M059J (cell line): ENCODE measurements at places on chromosomes 4 and X. TPM values are rescaled to one million over a fixed set of nuclear protein-coding genes. Genes with fewer than 3 reads are reported as not detected.
A peak's percentile ranks its signal among the peaks of the same experiment; 100 is the strongest.

Gene CHM
- total RNA-seq = 21.1 and 23.3 TPM in 2 replicates

Gene TMEM271
- total RNA-seq = not detected in 2 replicates

Gene UCHL1
- 1,483 and 1,510 TPM in 2 replicates for total RNA-seq

Gene UGT2B15
- total RNA-seq = not detected in 2 replicates

Gene CLGN
- total RNA-seq = 3.8 and 7.4 TPM in 2 replicates

Gene SLC9B1
- total RNA-seq = not detected in 2 replicates

Gene APLN
- total RNA-seq = 1.9 and 2.1 TPM in 2 replicates

Gene IL3RA
- total RNA-seq = not detected in 2 replicates

Gene CT45A5
- not detected in 2 replicates for total RNA-seq

Gene TCEAL6
- total RNA-seq = not detected in 2 replicates

DNA sequence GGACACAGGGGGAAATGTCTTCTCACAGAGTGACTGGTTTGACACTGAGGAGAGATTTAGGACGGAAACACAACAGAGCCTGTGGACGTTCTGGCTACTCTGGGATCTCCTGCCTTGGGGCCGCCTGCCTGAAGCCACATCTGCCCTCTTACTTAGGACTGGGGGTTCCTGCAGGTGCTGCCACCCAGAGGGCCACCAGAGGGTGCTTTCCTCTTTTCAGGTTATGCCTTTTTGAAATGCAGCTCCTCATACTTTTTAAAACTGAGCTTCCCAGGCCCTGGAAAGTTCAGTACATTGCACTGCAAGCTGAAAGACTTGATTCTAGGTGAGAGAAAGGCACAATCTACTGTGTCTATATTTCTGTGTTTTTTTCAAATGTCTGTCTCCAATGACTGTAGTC, 92.2 kb upstream of the PGRMC2 start:
- DNase-seq = peak; percentile 43

DNA sequence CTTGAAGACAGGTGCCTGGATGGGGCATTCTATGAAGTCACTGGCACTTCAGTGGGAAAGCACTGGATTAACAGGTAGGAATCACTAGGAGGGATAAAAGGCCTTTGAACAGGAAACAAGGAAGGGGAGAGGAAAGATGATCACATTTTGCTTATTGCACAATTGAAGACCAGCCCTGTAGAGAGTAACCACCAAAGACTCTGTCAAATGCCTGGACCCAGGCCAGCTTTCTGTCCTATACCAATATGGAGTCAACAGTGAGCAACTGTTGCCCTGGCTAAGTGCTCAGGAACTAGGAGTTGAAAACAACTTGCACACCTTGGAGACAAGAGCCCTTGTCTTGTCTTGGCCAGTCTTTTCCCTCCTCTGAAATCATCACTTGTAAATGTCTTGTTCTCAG, 14.1 kb upstream of the RTL3 start:
- DNase-seq = no peak

DNA sequence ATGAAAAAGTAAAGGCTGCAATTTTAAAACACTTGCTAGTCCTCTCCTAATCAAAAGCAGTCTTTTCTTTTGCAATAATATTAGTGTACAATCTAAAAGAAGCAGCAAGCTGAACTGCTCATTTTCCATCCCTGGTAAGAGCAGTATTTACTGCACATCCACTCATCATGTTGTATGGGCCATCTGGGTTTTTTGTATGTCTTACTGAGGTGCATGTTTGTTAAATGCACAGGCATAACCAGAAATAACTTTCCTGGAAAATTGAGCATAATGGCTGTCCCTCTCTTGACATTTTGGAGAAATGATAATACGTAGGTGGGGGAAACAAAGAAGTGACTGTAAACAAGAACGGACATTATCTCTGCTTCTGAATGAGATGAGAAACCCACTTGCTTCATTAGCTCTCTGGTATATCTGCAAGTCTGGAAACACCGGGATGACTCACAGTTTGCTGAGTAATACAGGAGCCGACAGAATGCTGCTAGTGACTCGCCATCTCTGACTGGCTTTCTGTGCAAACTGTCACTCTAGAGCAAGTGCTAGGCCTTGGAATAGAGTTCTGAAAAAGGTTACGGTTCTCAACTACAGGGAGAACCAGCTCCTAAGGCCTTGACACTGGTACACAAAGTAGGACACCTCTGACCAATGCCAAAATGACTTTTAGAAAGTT, 85.7 kb upstream of the MTM1 start:
- peak; percentile 91 for DNase-seq

- no peak for DNase-seq
These were observed 197.6 kb upstream of the PSAPL1 start for GRCh38 chr4:7632341-7632740.

DNA sequence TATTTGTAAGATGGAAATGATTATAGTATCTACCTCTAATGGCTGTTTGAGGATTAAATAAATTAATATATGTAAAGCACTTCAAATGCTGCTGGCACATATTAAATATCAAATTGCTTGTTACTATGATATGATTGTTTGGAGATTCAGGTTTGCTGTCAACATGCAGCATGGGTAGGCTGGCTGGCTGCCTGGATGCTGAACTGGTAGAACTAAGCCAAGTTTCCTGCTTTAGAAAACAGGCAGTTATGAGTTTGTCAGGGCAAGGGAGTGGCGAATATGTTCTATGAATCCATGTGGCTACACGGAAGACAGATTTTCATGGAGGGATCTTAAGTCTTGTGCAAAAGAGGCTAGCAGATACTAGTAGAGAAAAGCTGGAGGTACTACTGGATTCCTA, 239.6 kb downstream of the GBA3 start:
- peak; percentile 7 for DNase-seq

DNA sequence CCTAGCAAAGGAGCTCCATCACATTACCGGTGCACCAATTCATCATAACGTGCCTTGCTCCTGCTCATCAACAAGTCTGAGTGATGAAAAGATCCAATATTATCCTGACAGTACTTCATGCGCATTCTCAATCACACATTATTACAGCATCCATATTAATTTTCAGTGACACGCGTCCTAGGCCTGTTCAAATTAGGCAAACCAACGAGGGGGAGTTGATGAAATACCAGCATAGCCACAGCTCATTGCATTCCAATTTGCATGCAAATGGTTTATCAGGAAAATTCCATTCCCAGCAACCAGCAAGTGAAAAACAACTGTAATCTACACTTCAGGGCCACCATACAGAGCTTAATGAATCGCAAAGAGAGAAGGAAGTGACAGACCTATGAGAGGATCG, 236.9 kb downstream of the DCLK2 start:
- no peak for DNase-seq

- DNase-seq = peak; percentile 67
These were observed 115.4 kb downstream of the PTTG2 start for GRCh38 chr4:38075370-38076152.

GRCh38 chrX:10597871-10598270, 22.5 kb downstream of the MID1 start:
- DNase-seq = peak; percentile 44

- DNase-seq = peak; percentile 31
These were observed 19.5 kb downstream of the EPGN start for GRCh38 chr4:74327762-74328161.

DNA sequence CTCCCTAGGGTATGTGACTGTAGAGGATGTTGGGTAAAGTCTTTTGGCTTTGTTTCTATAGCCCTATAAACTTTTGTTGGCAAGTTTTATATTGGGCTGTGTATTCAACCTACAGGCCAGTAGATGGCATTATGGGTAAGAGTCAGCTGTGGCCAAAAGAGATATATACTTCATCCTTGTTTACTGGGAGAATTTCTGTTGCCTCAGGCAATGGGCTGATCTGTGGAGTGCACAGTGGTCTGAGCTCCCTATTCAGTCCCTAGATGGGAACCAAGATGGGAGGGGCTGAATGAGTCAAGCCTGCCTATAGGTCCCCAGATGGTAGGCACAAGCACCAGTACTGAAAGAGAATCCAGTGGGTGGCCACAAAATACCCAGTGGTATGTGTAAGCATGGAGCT, 580.6 kb downstream of the EPHA5 start:
- peak; percentile 80 for DNase-seq

DNA sequence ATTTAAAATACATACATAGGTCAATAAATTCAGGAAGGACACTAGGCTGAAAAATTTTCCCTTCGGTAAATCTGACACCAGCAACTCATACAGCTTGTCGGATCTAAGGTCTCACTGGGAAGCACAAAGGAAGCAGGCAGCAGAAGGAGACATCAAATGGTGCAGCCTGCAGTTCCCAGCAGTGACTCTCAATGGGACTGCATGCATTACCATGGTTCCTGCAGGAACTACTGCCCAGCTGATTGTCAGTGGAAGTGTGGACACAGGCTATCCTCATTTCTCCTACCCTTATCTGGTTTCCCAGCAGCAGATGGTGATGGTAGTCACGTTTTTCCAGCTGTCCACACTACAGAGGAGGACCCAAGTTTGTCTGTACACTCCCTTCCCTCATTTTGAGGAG, 113.3 kb downstream of the PPP1R2C start:
- no peak for DNase-seq

- peak; percentile 95 for DNase-seq
These were observed 164.9 kb downstream of the MAML3 start for GRCh38 chr4:139988863-139989765.

DNA sequence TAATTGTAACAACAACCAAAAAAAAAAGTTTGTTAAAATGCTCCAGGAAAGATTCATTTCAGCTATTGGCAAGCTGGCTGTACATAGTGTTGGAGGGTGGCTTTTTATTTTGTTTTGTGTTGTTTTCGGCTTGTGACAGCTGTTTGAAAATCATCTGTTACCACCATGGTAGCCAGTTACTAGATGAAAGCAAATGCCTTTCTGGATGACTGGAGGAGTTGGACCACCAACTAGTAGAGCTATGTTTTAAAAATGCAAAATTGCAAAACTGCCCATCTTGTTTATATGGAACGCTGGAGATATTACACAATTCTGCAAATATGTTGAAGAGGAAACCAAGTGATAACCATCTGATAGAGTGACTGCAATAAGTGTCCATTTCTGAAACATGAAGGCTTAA, 53.2 kb upstream of the TNIP3 start:
- peak; percentile 5 for DNase-seq

DNA sequence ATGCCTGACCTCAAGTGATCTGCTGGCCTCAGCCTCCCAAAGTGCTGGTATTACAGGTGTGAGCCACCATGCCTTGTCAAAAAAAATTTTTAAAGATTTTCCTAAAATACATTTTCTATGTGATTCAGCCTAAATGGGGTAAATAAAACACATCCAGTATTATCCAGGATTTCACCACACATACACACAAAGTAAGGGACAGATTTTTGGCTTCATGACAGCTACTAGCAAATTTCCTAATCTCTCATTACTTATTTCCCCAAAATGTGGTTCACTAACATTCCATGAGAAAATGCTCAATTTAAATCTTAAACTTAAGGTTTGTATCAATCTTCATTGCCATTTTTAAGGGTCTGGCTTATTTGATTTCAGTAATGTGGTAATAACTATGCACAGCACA, 348.5 kb upstream of the INTU start:
- no peak for DNase-seq

DNA sequence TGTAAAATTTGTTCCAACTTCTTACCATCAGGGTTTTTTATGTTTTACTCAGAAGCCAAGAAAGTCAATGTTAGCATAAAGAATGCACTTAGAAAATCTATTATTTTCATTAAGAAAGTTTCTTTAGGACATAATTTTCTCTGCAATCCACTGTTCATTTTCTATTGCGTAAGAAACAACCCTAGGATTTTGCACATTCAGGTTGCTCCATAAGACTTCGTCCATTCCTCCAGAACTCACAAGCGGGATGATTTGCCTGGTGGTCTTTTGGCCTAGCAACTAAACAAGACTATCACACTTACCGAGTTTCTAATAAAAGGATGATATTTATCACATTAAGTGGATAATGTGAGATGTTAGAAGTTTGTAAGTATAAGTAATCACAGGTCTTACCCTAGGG, 376.3 kb upstream of the INTU start:
- DNase-seq = no peak

GRCh38 chr4:20251796-20252655, at the start of gene SLIT2:
TSS of gene SLIT2 (plus strand) at chr4:20251905. CDS start at chr4:20253816, 1,911 bp downstream.
- peak; percentile 75 for DNase-seq

DNA sequence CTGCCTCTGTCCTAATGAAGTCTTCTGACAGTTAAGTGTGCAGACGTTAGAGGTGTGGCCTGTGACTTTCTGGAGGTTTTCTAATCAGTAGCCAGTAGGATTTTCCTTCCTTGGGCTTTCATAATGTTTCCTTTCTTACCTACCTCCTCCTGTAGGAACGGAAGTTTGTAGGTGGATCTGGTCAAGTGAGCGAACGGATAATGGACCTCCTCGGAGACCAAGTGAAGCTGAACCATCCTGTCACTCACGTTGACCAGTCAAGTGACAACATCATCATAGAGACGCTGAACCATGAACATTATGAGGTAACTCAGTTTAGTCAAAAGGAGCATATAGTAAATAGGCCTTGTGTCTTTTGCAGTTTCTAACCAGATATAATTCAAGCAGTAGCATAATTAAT, 75.0 kb downstream of the MAOA start:
- no peak for DNase-seq

DNA sequence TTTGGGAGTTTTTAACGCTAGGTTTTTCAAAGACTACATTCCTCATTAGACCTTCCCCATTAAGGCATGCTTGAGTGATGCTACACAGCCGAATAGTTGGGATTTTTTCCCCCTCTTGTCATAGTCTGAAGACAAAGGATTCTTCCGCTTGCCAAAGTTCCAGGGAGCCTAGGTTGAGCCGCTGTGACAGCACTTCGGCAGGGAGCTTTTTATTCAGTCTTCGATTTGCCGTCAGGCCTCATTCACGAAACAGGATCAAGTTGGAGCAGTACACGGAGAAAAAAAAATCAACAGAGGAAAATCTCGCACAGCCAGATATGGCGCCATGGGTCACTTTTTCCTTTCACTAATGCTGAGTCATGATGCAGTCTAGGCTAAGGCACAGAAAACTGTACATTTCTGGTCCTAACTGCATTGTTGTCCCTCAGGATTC, 24.3 kb downstream of the SHROOM3 start:
- peak; percentile 93 for DNase-seq

DNA sequence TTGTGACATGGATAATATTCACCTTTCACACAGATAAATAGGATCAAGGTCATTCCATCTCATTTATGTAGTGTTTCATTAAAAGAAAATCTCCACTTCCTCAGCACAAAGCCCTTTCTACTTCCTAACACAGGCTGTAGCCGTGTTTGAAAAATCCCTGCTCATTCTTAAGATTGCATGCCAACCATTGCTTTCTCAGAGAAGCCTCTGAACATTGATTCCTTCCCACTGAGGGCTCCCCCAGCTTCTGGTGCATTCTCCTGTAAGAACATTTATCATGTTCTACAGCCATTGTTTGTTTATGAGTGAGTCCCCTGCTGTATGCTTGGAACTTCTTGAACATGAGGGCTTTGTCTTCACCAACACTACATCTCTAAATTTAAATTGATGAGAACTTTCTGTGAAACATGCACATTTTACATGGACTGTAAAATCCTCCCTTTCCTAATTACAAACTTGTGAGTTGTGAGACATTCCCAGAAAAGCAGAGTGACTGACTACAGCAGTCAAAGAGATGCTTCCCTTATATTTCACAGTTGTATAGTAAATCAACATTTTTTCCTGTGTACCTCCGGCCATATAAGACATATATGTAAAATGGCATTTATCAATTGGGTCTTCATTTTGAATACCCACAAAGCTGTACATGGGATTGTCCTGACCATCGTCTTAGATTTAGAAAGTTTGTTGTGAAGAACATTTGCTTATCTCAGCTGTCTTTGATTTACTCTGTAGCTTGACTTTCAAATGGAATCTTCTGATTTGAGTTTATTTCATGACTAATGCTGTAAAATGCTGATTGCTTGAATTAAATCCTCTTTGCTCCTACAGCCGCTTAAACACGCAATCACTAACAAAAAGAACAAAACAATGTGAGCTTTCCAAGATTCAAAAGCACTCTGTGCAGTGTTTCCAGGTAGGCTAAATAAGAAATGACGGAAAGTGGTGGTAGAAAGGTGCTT, 600.5 kb upstream of the SLIT2 start:
- no peak for DNase-seq

- DNase-seq = no peak
These were observed 929.7 kb downstream of the C4orf33 start for GRCh38 chr4:130025701-130026100.
